ENCODE measurements at places on chromosomes 7 and 10.

GRCh38 chr7:104553074-104553473, 224.7 kb downstream of the LHFPL3 start:
- no peak for DNase-seq

DNA sequence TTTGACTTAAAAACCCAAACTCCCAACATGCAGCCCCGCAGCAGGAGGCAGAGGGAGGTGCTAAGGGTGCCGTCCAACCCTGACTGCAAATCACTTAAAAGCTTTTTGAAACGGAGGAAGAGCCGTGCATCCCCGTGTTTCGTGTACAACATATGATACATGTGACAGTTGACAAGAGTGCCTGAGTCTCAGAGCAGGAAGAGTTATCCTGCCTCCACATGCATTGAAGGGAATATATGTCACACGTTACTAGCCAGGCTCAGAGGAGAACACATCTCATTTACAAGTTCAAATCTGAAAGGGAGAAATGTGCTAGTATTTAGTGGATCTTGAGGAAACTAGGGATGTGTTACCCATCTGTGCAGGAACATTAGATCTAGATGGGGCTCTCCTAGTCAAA, 69.9 kb downstream of the SDK1 start:
- no peak for DNase-seq

GRCh38 chr7:98211676-98212531, 665 bp downstream of the BHLHA15 start:
- DNase-seq, result no peak

DNA sequence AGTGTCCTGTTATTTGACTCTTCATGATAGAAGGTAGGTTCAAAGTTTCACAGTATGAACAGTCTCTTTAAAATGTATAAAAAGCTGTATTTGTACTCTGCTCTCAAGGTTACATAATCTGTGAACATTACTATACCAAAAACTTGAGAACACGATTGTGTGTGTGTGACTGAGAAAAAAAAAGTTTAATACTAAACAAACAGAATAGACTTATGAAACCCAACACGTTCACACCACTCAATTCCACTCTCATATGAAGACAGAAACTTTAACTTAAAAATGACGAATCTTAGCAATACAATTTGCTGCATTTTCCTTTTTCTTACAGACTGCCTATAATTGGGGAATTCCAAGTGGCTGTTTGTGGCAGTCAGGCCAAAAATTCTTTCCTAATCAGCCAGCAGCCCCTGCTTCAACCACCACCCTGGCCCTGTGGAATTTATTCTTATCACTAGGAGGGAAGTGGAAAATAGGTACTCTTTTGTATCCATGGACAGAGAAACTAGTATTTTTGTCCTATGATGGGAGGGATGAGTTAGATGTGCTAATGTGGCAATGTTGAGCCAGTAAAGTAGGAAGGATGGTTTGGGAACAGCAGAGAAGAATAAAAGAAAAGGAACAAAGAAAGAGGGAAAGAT, 42.8 kb downstream of the MINDY3 start:
- DNase-seq, result no peak

DNA sequence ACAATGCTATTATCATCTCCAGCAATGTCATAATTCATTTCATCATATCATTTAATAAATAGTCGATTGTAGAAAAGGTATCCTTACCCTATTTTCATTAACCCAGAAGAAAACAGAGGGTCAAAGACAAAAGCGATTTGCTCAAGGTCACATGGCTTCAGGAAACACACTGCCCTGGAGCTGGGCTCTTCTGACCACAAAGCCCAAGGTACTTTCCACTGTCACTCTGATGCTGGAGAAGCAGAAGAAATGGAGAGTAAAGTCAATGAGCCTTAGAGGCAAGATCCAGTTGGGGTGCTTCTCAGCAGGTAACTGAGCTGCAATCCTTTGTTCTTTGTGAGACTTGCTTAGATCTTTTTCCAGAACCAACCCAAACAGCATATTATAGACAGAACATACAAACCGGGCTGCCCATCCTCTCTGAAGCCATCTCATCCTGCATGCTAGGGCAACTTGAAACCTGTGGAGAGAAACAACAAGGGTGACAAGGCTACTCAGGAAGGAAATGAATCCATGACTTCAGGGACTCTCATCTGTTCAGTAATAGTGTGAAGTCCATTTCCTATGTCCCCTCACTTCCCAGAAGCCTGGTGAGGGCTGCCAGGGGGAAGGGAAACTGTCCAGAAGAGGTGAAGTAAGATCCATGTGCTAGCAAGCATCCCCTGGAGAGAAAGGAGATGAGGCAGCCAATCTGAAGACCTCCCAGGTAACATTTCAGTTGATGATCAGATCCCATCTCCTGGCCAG, 148.6 kb upstream of the SVIL start:
- DNase-seq, result no peak
